ENCODE measurements at places on chromosomes 13 and 19.

- no peak for DNase-seq
These were observed 76.2 kb downstream of the COL4A1 start for GRCh38 chr13:110230661-110231347.

- no peak for DNase-seq
These were observed 89.9 kb upstream of the MAB21L1 start for GRCh38 chr13:35566340-35566739.

GRCh38 chr19:48617146-48617937 is 1.6 kb downstream of the RPL18 start:
- peak; percentile 32 for DNase-seq

- peak; percentile 84 for DNase-seq
These were observed 9.4 kb downstream of the SIRT6 start for GRCh38 chr19:4172861-4173473.

DNA sequence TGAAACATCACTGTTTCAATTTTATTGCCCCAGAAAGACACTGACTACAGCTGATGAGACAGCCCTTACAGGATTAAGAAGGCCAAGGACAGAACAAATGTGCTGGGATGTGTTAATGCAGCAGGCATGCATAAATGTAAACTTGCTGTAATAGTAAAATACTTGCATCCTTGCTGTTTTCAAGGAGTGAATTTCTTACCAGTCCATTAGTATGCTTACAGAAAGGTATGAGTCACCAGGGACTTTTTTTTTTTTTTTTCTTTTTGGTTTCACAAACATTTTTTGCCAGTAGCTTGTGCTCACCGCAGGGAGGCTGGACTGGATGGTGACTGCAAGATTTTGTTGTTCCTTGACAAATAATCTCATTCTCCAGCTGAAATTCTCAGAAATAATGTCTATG is 55.1 kb downstream of the GPR180 start:
- peak; percentile 78 for DNase-seq

GRCh38 chr13:33728271-33729037 is 89.5 kb upstream of the RFC3 start:
- DNase-seq: no peak

Data from GM03348 (cell line).